ENCODE measurements at places on chromosomes 12 and 14. TPM values are rescaled to one million over a fixed set of nuclear protein-coding genes. Genes with fewer than 3 reads are reported as not detected.

The CCDC177 gene
- total RNA-seq, result not detected

The RASSF9 gene
- 0.16 TPM for total RNA-seq

The GZMB gene
- total RNA-seq, result not detected

The ATXN3 gene
- 41.9 TPM for total RNA-seq

The TAC3 gene
- total RNA-seq, result not detected

The APOF gene
- not detected for total RNA-seq

The STON2 gene
- not detected for total RNA-seq

The FANCM gene
- total RNA-seq, result 4.4 TPM

The NTS gene
- not detected for total RNA-seq

The KRT6A gene
- total RNA-seq, result not detected

The RHEBL1 gene
- total RNA-seq, result 1.2 TPM

The GYS2 gene
- total RNA-seq, result not detected

The GSC gene
- total RNA-seq, result not detected

The KERA gene
- total RNA-seq, result not detected

The KLRK1 gene
- 4.9 TPM for total RNA-seq

The HCAR2 gene
- not detected for total RNA-seq

The MSRB3 gene
- 77.3 TPM for total RNA-seq

The MEG3 gene
- total RNA-seq, result not detected

The CINP gene
- total RNA-seq, result 30.7 TPM

The OR4N5 gene
- total RNA-seq, result not detected

The LRIG3 gene
- 241 TPM for total RNA-seq

The RNASE1 gene
- total RNA-seq, result not detected

The EML1 gene
- total RNA-seq, result 38.1 TPM

The SLC11A2 gene
- total RNA-seq, result 42.6 TPM

The EEA1 gene
- 31.1 TPM for total RNA-seq

The IFT43 gene
- 29.0 TPM for total RNA-seq

The DTX3 gene
- total RNA-seq, result 26.5 TPM

The B4GALNT3 gene
- total RNA-seq, result 0.21 TPM

The AQP6 gene
- not detected for total RNA-seq

The MLF2 gene
- 141 TPM for total RNA-seq

The MYF6 gene
- total RNA-seq, result not detected

The TSPAN8 gene
- total RNA-seq, result not detected

The CD69 gene
- total RNA-seq, result not detected

The KRT78 gene
- total RNA-seq, result not detected

The FAM161B gene
- total RNA-seq, result 5.8 TPM

The TAS2R43 gene
- total RNA-seq, result 0.86 TPM

The FOXN4 gene
- not detected for total RNA-seq

The BRMS1L gene
- 13.5 TPM for total RNA-seq

The DPPA3 gene
- total RNA-seq, result not detected

The KCNC2 gene
- not detected for total RNA-seq

The SNAPC1 gene
- total RNA-seq, result 8.9 TPM

The TMEM229B gene
- 0.37 TPM for total RNA-seq

The DEPDC4 gene
- 1.4 TPM for total RNA-seq

The RNASE7 gene
- not detected for total RNA-seq
